ENCODE measurements at places on chromosomes 5 and 9. TPM values are rescaled to one million over a fixed set of nuclear protein-coding genes. Genes with fewer than 3 reads are reported as not detected.
A peak's percentile ranks its signal among the peaks of the same experiment; 100 is the strongest.

GRCh38 chr9:108444400-108445358 lies 411.1 kb downstream of the ACTL7B start:
- no peak for DNase-seq

Gene SAXO1
- 0.11 TPM for polyA plus RNA-seq

Gene PTCD2
- 8.7 TPM for polyA plus RNA-seq

Gene SPATA31A3
- polyA plus RNA-seq, result not detected

Gene PCDHGB6
- polyA plus RNA-seq, result 4.4 TPM

DNA sequence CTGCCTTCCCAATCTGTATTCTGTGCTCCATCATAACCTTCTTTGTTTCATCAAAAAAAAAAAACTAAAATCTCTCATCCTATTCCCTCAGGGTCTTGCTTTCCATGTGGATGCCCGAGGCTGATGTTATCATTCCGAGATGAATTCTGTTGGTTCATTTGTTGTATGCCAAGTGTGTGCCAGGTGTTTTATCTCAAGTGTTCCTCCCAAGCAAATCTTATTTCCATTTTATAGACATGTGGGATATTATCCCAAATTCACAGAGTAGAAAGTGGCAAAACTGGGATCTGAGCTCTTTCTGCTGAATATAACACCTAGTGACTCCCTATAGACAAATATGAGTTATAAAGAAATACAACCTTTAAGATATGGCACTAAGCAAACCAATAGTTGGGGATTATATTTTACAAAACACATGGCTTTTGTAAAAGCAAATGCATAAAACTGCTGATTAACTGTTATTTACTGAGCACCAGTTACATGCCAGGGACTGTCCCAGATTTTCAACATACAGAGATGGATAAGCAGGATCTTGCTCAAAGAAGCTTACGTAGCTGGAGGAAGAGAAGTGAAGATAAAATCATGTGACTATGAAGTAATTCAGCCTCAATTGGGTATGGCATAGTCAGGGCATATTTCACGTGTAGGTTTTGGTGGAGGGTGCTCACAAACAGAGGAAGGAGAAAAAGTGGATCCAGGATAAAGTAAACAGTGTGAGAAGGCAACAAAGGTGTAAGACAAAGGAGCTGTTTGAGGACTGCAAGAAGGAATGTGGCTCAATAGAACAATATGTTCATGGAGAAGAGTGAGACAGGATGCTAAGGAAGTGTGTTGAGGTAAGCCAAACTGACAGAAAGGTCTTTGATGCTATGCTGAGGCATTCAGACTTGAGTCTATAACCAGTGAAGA lies 143.3 kb upstream of the ADAMTSL1 start:
- DNase-seq, result no peak

DNA sequence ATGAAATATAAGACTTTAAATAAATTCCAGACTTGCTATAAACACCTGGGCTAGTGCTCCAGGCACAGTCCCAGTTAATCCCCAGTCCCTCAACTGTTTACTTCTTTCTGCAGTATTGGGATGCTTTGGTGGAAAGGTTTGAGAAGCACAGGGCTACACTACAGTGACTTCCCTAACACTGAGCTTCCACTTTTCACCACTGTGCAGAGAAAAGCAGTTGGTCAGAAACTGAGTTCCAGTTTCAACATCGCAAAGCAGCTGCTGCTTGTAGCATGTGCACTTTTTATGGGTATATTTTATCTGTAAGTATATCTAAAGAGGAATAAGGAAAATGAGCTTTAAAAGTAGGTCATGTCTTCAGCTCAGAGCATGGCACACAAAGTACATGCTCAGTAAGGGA lies 339.7 kb downstream of the NTRK2 start:
- peak; percentile 20 for DNase-seq

Gene ZNF883
- 4.0 TPM for polyA plus RNA-seq

GRCh38 chr9:81652058-81652687 lies 37.2 kb downstream of the TLE1 start:
- no peak for DNase-seq

GRCh38 chr9:134753191-134753590 lies 111.6 kb downstream of the COL5A1 start:
- no peak for DNase-seq

Gene NTNG2
- 1.3 TPM for polyA plus RNA-seq

DNA sequence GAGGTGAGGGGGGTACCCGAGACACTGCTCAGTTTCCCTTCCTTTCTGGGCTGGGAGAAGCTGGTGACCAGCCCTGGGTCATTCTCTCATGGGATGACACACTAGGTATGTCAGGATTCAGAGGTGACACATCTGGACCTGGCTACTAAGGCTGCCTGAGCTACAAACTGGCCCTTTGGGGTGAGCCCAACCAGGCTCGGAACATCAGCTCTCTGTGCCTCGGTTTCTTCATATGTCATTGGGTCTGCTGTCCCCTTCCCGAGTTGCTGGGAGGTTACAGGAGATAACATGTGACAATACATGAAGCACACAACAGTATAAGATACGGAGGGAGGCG lies 11.8 kb downstream of the CARD19 start:
- DNase-seq, result no peak

Gene FBXL7
- polyA plus RNA-seq, result 22.6 TPM

- no peak for DNase-seq
Observed at GRCh38 chr5:113166852-113167366, 190.3 kb downstream of the DCP2 start.

Gene GTF3C4
- 10.1 TPM for polyA plus RNA-seq

- DNase-seq, result no peak
Observed at GRCh38 chr5:177523711-177524538, 7.2 kb upstream of the DDX41 start.

DNA sequence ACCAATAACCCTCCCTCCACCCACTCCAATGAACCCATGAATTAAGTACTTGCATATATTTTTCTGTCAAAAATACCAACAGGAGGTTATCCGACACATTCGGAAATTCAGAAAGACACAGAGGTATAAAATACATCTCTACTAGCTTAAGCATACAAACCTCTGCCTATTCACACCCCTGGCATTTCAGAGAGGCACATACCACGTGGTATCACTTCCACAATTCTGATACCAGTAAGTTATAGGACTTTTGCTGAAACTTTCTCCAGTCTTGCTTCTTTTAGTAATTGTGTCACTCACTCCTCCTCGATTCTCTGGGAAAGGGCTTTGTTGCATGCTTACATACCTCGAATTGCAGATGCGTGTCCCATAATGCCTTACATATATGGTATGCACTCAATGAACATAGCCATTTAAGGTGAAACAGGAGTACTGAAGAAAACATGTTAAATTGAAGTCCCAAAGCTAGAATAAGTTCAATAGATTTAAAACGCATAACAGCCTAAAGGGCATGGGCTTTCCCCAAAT lies 58.1 kb downstream of the TLE1 start:
- DNase-seq, result no peak

Gene TXNDC8
- polyA plus RNA-seq, result not detected

DNA sequence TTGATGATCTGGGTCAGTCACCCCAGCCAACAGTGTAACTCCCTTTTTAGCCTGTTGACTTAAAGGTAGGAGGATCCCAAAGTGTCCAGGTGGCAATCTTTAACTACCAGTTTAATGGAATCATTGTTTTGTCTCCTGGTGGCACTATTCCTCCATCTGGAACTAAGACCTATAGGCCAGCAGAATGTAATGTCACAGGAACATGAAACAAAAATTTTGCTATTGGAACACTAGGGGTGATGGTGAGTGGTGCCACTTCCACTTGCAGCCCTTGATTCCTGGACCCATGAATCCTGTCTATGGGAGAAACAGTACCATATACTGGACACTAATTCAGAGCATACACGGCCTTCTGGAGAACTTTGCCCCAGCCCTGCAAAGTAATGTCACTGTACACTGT lies 219.5 kb upstream of the RASA1 start:
- DNase-seq, result no peak

Gene CCL21
- 24.3 TPM for polyA plus RNA-seq
